ENCODE measurements at places on chromosomes 4 and X.

GRCh38 chr4:38670939-38671591 lies 7.1 kb downstream of the KLF3 start:
- DNase-seq = no peak

DNA sequence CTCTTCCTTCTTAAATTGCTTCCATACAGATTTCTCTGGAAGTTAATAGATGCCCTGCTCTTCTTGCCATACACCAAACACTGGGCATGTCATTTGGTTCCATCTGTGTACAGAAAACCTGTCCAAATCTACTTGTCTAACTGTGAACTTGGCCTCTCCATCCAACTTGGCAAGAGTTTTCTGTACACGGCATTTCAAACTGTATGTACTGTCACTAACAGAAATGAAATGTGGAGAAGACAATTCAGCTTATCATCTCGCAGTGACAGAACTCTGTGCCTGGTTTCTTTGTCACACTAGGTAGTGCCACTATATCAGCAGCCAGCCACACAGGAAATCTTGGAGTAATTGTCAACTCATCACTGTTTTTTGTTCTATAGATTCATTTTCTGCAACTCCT lies 58.2 kb downstream of the CXXC4 start:
- no peak for DNase-seq

DNA sequence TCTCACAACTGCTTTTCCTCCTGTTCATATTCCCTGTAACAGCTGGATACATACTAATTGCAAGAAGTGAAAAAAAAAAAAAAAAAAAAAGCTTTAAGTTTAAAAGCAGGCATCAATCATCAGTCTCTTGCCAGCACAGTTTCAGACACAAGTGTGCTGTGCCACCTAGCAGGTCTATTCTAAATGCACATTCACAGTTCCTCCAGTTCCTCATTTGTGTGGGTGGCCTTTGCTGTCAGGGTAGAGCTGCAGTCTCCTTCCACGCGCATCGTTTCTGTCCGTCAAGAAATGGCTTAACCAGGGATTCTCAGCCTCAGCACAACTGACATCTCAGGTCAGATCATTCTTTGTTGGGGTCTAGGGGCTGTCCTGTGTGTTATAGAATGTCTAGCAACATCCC lies 61.6 kb downstream of the SCML1 start:
- no peak for DNase-seq

DNA sequence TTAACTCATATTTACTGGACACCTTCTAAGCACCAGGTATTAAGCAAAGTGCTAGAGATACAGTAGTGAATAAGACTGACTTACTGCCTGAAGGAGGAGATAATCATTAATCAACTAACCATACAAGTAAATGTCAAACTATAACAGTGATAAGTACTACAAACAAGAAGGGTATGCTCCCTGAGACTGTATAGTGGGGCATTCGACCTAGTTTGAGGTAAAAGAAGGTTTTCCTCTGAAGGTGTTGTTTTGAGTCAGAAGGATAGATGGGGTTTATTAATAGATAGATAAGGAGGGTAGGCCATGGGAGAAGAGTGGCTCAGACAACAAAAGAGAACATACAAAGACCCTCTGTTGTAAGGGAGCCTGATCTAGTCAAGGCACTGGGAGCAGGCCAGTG lies 105.4 kb downstream of the DDIT4L start:
- no peak for DNase-seq

- no peak for DNase-seq
These were observed 134.6 kb downstream of the CPZ start for GRCh38 chr4:8727131-8727530.

DNA sequence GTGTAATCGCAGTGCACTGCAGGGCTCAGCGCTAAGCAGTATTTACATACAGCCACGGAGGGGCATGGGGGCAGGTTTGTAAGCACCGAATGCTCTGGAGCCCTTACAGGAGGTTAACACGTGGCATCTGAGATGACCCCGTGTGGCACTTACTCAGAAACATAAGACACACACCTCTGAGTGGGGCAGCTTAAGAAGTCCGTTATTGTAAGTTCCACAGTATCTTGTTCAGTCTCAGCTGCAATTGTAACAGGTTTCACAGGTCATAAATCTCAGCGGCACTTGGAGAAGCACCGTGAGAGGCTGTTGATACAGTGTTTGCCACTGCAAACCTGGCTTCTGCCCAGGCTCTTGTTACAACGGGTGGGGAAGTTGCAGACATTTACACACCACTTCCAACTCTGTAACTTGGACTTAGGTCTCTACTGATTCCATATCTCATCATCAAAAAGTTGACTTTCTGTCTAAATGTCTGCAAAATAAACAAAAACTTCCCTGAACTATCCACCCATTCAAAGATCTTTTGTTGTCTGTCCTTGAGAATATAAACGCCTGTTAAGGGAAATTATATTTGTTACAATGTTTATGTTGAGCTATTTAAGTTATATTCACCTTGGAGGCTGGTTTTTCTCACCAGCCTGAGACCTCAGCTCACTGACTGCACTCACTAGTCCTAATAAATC lies 10.3 kb downstream of the CPLX1 start:
- DNase-seq = no peak

DNA sequence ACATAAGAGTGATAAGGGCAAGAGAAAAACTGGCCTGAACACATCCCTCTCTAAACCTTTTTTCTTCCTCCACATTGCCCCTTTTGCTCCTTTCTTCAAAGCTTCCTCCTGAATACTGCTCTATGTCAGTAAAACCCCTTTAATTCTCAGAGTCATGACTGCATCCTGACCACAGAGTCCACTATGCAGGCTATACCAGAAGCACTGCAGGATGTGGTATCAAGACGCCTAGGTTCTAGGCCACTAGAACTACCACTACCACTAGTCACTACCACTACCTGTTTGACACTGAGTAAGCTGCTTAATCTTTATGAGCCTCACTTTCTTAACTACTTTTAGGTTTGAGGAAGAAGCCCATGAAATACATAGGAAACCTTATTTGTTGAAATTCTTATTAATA lies 38.7 kb downstream of the ARHGEF9 start:
- DNase-seq = peak; percentile 8

- no peak for DNase-seq
These were observed 7.0 kb downstream of the NAT8L start for GRCh38 chr4:2066011-2066551.

GRCh38 chrX:13428053-13428786 lies 108.4 kb upstream of the ATXN3L start:
- peak; percentile 6 for DNase-seq

GRCh38 chrX:30762755-30763154 lies 109.5 kb downstream of the GK start:
- DNase-seq = no peak

DNA sequence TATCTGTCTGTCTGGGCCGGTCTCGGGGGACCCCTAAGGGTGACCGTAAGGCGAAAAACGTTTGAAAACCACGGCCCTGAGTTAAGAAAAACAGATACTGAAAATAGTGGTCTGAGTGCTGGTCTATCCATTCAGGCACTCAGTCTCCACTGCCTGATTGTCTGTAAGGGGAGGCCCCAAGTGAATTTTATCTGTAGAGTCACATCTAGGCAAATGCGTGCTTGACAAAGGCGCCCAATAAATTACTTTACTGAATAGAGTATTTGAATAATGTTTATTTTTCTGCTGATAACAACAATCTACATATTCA lies 465 bp downstream of the HNRNPH2 start:
- DNase-seq = no peak

DNA sequence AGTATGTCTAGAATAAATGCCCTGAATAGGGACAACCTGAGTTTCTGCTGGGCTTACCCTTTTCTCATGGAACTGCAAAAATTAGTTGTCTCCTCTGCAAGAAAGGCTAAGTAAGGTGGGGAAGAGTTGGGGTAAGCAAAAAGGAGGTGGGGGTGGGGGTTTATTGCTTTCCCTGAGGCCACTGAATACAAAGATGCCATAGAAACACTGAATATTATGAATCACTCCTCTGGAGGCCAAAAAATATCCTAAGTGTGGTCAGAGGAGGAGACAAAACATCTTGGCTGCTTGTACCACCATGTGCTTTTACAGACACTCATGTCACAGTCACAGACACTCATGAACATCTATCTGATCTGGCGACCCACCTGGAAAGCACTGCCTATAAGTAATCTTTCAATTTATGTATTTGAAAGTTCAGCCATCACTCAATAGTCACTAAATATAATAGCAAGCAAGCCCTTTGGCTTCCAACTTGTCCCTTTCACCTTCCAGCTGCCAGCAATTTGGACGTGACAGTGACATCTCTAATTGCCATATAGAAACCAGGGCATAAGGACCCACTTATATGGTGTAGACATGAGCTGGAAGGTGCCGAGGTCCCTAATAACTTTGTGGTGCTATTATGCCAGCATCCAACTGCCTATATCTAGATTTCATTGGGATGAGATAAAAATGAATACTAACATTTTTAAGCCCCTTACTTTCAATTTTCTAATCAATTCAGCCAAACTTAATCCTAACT lies 122.7 kb upstream of the CBR4 start:
- DNase-seq = no peak

DNA sequence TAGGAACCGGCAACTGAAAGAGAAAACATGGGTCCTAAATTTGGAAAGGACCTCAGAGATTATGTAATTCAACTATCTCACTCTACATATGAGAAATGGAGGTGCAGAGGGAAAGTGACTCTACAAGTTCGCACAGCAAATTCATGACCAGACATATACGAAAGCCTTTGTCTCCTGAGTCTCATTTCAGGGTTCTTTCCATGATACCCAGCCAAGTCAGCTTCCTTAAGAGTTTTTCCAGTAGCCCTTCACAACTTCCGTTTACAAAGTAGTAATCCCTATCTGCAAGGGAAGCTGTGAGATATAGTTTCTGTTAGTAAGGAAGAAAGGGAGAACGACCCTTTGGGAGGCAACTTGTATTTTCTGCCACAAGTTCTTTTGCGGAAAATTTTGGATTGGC lies 110.6 kb downstream of the TEX13A start:
- DNase-seq = no peak

DNA sequence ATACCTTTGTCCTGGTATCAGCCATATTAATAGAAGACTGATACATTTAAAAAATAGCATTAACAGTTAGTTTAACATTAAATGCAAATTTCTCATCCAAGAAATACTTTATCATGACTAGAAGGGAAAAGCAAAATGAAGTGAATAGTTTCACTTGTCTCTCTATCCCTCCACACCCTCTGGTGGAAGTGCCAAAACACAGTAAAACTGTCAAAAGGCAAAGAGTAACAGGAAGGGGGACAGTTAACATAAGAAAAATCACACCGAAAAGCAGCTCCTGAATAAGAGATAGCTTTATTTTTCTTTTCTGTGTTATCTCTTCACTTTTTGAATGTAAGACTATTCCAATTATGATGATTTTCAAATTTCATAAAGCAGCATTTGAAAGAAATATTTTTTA lies 187.2 kb downstream of the FBXW7 start:
- DNase-seq = no peak

DNA sequence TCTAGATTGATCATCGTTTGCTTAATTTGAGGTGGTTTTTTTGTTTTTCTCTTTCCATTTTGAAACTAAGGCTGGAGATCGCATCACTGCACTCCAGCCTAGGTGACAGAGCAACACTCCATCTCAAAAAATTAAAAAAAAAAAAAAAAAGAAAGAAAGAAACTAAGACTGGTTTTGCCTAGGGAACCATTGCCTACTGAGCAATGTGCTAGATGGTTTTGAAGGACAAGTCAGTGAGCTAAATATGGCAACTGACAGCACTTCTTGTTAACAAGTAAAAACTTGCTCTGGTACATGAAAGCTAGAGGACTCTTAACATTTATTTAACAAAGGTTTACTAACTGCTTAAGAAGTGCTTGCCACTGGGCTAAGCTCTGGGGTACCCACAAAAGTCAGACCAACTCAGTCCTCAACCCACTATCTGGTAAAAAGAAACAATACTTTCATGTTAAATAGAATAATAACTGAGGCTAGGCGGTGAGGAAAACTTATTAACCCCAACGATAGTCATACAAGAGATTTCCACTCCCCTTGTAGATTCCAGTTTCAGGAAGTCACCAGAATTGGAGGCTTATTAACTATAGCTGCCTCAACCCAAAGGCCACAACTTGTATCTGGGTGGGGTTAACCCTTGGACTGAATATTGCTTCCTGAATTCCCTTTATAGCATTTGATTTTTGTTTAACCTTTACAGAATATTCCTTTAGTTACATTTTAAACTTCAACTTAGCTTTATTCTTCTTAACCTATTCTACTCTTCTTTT lies 111.6 kb downstream of the FRYL start:
- DNase-seq = no peak

DNA sequence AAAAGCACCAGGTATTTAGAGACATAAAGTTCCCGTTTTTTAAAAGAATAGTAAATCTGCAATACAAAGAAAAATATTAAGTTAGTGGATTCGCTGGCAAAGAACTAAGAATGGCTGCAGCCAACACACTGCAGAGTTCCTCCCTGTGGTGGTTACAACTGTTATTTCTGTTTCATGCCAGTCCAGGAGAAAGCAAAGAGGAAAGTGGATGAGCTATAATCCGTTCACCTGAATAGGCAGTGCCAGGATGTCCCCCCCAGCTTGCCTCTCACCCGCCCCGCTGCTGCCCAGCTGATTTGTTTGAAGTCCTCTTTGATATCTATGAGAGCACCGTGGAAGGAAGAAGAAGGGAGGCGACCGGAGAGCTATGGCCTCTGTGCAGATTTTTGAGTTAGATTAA lies 63.9 kb downstream of the PTCHD1 start:
- DNase-seq = no peak

- no peak for DNase-seq
These were observed 46.0 kb downstream of the MAOA start for GRCh38 chrX:43702079-43702524.

- DNase-seq = no peak
These were observed 3.9 kb downstream of the CTBP1 start for GRCh38 chr4:1244978-1245471.

GRCh38 chr4:164613792-164614191 lies 140.1 kb upstream of the SMIM31 start:
- DNase-seq = no peak

DNA sequence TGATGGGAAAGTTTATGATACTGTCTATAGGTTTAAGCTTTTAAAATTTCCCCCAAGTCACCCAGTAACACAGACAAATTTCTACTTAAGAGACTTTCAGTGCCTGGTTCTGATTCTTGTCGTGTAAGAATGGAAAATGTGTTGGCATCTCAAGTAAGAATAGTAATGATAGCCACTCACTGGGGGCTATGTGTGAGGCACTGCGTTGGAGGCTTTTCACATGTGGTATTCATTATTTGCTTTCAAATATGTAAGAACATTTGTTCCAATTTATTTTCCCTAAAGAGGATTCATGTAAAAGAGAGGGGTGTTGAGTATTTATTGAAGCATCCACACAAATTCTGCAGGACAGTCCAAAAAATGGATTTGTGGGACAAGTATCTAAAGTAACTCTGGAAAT lies 143.6 kb downstream of the FNIP2 start:
- DNase-seq = no peak

GRCh38 chr4:17665346-17665745 lies 50.9 kb downstream of the MED28 start:
- DNase-seq = no peak

DNA sequence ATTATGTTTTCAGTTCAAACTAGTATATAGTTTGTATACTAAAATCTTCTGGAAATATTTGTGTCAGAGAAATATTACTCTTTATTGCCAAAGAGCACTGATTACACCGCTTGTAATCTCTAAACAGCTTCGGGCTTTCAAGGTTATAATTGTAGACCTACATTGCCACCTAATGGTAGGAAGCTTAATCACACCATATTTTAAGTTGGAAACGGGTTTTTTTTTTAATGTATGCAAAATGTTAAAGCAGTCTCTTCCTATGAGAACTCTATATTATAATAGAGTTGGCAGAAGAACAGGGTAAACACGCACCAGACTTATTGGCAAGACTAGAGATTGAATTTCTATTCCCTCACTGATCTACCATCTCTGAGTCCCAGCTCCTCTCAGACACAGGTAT lies 19.5 kb upstream of the NFXL1 start:
- no peak for DNase-seq
